ENCODE measurements at places on chromosomes 16 and 17.

DNA sequence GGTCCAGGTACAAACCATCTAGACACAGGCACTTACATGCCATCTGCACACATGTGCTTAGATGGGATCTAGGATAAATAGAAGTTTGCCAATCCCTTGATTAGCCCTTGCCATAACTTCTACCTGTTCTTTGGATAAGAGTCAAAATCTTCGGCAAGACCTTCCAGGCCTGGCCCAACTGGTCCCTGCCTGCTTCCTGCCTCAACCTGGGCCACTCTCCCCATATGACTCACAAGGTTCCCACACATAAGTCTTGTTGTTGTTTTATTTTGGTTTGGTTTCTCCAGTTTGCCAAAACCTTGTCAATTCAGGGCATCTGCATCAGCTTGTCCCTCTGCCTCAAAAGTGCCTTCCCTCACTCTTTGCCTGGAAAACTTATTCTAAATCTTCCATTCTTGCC is 95.3 kb upstream of the XYLT1 start:
- DNase-seq: no peak

DNA sequence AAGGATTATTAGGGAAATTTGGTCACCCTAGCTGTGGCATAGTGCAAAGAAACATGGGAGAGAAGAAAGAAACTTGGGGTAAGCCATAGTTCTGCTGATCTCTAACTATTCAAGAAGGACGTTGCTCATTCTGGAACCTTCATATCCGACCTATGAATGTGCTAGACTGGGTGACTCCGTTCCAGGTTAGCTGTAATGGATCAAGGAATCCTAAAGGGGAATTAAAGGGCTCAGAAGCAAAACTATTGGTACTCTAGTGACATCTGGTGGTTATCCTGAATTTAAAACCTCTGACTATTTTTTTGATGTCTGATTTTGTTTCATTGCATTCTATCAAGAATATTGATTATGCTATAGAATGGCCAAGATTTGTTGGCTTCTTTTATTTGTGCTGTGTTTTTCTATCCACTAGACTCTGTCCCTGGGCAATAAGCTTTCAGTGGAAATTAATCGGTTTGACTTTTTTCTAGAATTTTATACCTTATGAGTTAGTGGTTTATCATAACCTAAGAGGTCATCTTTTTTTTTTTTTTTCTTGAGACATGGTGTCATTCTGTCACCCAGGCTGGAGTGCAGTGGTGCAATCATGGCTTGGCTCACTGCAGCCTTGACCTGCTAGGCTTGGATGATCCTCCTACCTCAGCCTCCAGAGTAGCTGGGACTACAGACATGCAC is 19.5 kb downstream of the PCTP start:
- DNase-seq: no peak

GRCh38 chr17:40516581-40517285 is 15.3 kb upstream of the TNS4 start:
- DNase-seq: peak; percentile 70

DNA sequence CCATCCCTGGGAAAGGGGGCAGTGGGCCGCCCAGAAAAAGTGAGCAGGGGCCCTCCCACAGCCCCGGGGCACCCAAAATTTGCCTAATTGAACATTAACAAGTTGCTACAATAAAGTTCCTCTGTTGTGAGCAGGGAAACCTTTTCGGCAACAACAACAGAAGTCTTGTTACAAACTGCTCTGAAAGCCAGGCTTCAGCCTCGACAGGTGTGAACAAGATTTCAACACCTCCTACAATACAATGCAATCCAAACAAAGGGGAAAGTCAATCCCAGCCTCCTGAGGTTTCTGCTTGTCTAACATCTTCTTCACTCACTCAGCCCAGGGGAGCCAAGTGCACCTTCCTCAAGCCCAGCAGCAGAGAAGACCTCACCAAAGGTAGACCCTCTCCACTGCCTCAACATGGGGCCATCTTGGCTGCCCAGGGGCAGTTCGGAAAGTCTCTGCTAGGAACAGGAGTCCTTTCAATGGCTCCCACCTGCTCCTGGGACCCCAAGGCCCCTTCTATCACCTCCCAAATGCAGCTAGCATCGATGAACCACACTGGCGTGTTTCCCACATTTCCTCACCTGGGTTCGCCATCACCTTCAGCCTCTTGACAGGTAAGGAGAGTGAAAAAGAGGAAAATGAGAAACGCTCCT is 19.1 kb downstream of the ZFHX3 start:
- DNase-seq: no peak

- DNase-seq: no peak
These were observed 11.8 kb upstream of the PHF12 start for GRCh38 chr17:28963055-28963611.

- no peak for DNase-seq
These were observed 29.4 kb downstream of the ANKFY1 start for GRCh38 chr17:4234401-4234800.

DNA sequence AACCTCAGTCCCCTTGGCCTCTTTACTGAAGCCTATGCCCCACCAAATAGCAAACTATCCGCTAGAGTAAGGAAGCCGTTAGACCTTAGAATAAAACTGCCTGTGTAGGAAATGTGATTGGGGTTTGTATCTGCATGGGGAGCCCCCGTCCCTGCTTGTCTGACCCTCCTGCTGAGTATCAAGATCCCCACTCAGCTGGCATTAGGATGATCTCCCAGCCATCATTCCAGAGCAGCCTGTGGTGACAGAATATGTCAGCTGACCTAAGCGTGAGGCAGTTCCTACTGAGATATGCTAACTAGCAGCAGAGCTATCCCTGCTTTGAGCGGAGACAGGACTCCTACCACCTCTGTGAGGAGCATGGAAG is 645 bp upstream of the GFOD2 start:
- DNase-seq: no peak

- DNase-seq: no peak
These were observed 113.5 kb downstream of the CBLN1 start for GRCh38 chr16:49168126-49168525.

- no peak for DNase-seq
These were observed 155.4 kb downstream of the CLEC16A start for GRCh38 chr16:11099672-11100205.

- DNase-seq: no peak
These were observed 1.7 kb upstream of the CHAD start for GRCh38 chr17:50470426-50470825.

GRCh38 chr16:54136276-54136625 is 150.3 kb downstream of the IRX3 start:
- DNase-seq: no peak

GRCh38 chr16:47392081-47392480 is 68.8 kb downstream of the ITFG1 start:
- no peak for DNase-seq

GRCh38 chr17:80262291-80262690 is 1.6 kb downstream of the RNF213 start:
- no peak for DNase-seq

DNA sequence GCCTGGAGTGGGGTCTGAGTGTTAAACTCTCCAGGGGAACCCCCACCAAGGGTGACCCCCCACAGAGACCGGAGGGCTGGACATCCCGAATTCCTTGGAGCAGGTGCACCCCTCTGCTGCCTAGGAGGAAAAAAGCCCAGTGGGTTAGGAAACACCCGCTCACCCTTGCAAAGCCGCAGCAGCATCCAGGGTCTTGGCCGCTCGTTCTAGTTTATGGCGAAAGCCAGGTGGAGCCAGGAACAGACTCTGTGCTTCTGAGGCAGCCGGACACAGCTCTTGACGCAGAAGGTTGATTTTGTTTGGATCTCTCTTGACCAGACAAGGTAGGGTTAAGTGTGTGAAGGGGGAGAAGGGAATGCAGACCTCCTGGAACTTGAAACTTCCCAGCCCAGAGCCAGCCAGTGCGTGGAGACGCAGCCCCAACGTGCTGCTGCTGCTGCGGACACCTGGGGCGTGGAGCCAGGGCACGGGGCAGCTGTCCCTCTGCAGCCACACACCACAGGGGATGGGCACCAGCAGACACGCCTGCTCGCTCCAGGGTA is 154.5 kb downstream of the LAT start:
- DNase-seq: peak; percentile 36

Data from RWPE2 (cell line).